Fibroblast of skin of scalp (primary cell): ENCODE measurements at places on chromosomes 4 and X.

DNA sequence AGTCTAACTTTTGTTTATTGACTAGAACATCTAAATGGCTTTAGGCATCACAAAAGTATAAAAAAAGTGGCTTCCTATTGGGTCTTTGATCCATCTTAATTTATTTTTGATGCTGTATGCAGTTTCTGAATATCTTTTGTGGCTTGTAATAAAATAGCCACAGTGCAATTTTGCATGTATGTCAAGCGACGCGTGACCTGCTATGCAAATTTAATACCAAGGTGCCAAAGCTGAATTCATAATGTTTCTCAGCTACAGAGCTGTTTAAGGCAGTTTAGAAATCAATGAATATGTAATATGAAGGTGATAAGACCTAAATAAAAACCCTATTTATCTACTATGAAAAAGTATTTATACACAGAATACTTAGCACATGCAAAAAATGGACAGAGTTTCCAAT lies 197.8 kb downstream of the AFF2 start:
- no peak for DNase-seq

DNA sequence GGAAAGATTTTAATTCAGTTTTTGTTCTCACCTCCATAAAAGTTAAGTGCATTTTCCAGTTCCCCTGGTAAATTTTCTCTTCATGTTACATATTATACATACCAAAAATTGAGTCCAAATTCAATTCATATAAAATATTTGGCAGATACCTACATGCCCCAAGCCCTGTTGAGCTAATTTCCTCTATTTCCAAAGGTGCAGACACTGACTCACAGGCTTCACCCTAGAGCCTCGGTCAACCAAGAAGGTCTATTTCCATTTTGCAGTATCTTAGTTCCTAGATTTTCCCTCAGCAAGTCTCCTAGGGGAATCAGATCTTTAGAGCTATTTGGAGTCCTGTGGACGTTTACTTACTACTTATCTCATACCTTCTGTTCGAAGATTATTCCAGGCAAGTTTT lies 174.4 kb downstream of the TSPAN5 start:
- no peak for DNase-seq

GRCh38 chr4:21879187-21879586 lies 69.4 kb downstream of the KCNIP4 start:
- no peak for DNase-seq

DNA sequence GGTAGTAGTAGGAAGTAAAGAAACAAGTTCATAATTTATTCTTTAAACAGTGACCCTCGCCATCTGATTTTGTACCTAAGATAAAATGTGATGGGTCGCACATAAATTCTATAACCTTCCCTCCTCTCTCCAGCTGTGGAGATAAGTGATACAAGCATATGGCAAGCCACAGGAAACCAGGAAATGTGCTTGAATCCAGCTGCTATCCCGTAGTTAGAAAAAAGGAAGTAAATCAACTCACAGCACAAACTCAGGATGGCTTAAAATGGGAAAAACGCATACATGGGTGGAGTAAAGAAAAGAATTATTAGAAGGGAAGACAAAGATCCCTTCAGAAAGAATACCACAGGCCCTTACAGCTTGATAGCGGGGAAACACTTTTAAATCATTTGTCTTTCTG lies 78.2 kb downstream of the ZNF827 start:
- no peak for DNase-seq

- DNase-seq: no peak
These were observed 25.8 kb downstream of the PIN4 start for GRCh38 chrX:72207366-72207765.

GRCh38 chr4:95167805-95168204 lies 381.0 kb downstream of the UNC5C start:
- peak; percentile 10 for DNase-seq

- DNase-seq: peak; percentile 42
These were observed 47.7 kb downstream of the PRPS1 start for GRCh38 chrX:107675823-107676555.

DNA sequence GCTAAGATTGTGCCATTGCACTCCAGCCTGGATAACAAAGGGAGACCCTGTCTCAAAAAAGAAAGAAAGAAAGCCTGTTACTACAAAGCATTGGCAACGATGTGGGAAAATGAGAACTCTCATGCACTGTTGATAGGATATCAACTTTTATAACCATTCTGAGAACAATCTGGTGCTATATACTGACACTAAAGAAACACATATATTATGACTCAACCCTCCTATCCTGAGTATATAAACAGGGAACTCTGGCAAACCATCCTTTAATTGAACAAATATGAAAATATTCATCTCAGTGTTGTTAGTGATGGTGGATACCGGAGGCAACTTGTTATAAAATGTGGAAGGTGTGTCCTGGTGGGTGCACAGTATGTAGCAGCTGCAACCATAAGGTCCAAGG lies 53.0 kb upstream of the SOD3 start:
- DNase-seq: no peak
